ENCODE measurements at places on chromosomes 11 and 22.

DNA sequence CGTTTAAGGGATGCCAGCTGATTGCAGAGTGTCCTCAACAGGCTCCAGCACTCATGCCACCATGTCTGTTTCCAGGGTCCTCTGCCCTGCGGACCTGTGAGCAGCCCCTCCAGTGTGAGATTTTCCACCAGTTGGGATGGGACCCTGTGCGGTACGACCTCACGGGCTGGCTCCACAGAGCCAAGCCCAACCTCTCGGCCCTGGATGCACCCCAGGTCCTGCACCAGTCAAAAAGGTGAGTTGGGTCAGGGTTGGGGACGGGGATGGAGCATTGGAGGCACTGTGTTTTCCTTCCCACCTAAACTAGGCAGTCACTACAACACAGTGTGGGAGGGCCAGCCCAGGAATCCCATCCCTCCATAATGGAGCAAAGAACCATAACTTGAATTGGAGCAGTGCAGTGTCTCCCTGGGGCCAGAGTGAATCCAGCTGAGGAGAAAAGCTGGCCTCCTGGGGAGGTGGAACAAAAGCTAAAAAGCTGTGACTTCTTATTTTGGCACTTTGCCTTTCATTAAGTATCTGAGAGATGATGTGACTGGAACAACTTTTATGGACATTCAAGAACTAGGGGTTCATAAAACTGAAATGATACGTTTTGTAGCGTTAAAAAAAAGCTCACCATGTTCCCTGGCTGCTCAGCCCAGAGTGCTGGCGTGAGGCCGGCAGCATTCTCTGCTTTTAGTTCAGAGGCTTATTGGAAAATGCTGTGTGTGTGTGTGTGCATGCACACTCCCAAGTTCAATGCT lies 101.8 kb downstream of the MYO18B start:
- no peak for DNase-seq

DNA sequence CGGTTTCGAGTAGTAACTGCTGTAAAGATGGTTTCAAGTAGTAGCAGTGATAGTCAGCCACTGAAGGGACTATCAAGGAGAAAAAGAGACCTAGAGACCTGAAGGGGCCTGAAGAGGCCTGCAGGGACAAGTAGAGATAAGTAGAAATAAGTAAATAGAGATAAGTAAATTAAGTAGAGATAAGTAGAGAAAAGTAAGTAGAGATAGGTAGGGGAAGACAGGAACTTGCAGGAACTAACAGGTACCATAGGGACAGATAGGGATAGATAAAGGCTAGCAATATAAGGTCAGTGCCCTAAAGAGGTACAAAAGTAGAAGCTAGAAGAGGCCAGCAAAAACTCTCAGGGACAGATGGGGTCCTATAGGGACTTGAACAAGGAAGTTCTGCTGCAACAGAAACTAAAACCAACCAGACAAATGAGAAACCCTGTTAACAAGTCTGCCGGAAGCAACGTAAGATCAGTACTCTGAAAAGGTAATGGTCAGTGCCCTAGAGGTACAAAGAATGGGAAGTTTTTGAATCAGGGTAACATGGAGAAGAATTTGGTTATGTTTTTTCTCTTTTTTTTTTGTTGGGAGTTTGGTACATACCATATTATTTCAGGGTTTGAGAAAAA lies 9.6 kb upstream of the SC5D start:
- no peak for DNase-seq

- no peak for DNase-seq
These were observed 107.7 kb downstream of the CRYBB2 start for GRCh38 chr22:25327018-25327755.

GRCh38 chr11:81135570-81135969 lies 1598.1 kb downstream of the FAM181B start:
- no peak for DNase-seq

DNA sequence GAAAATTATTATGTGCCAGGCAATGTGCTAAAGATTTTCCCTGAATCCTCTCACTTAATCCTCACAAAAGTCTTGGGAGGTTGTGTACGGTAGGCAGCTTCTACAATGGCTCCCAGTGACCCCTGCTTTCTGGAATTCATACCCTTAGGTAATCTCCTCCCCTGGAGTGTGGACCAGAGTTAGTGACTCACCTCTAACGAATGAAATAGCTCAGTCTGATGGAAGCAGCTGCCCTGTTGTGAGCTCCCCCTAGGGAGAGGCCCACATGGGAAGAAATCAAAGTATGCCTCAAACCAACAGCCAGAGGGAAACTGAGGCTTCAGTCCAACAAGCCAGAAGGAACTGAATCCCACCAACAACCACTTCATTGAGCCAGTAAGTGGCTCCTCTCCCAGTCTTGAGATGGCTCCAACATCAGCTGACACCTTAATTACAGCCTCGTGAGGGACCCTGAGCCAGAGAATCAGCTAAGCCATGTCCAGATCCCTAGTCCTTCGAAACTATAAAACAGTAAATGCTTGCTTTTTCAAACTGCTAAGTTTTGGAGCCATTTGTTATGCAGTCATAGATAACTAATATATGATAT lies 98.9 kb upstream of the ISX start:
- no peak for DNase-seq

GRCh38 chr11:12126344-12127019 lies 16.1 kb downstream of the MICAL2 start:
- no peak for DNase-seq

DNA sequence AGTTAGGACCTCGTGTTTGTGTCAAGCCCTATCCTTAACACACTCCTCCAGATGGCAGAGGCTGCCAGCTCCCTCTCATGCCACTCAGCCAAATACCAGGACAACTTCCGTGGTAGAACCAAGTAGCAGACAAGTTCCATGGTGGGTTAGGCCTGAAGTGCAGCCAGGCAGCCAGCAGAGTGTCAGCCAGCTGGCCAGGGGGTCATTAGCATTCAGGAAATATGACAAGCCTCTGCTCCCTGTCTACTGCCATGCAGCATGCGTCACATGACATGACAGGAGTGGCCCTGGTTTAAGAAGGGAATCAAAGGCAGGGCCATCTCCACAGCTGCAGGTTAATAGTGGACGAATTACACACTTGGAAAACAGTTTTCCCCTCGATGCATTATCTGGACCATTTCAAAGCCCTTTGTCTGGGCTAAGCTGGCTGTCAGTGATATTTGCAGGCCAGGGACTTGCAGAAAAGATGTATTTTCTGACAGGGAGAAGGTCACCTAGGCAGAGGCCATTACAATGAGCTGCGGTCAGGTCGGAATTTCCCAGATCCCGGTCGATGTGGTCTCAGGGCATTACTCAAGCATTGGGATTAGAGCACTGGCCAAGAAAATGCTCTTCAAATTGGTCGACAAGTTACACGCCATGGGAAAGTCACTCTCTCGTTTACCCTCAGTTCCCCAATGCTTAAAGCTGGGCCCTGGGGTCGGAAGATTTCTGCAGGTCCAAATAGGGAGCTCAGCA lies 461.7 kb upstream of the CADM1 start:
- DNase-seq: no peak

DNA sequence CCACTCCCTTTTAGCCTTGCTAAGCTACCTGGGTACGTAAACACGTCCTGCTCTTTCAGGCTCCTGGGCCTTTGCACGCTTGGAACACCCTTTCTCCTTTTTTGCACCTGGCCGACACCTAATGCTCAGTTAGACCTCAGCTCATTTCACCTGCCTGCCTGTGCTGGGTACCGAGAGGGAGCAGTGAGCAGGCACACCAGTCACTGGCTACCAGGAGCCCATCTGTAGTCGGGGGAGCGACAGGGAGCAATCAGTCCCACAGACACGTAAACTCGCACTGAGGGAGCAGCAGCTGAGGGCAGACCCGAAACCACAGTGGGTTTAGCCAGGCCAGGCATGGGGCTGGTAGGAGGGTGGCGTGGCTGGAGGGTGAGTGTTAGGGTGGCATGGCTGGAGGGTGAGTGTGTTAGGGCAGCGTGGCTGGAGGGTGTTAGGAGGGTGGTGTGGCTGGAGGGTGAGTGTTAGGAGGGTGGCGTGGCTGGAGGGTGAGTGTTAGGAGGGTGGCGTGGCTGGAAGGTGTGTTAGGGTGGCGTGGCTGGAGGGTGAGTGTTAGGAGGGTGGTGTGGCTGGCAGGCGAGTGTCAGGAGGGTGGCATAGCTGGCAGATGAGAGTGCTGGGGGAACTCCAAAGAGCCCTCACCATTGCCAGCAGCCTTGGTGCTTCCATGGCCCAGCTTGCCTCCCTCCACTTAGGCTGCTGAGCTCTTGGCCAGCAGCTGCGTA lies 6.4 kb upstream of the GTSE1 start:
- DNase-seq: no peak

DNA sequence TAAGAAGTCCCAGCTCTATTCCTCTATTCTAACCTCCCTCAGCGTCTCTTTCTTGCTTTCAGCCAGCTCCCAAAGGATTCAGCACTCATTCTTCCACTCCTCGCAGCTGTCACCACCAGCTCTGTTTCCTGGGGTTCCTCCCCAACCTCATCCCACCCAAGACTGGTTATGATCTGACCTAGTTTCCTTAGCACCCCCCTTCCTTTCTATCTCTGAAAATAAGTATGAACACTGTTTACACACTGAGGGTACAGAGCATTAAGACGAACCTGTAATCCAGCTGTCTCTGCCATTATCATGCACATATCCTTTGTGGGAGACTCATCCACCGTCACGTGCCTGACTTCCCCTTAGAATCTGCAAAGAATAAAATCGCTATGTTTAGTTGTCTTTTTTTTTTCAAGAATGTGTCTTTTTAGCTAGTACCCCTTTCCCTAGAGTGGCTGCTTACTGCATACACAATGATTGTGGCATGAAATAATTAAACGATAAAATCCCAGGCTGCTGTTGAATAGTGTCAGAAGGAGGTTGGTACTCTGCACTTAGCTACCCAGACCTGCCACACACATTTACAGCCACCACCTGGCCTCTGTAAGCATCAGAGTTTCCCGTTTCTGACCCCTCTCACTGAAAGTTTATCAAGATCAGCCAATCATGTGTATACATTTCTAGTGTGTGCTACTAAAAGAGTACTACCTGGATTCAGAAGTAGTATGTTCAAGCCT lies 26.9 kb upstream of the CSTF3 start:
- DNase-seq: no peak

GRCh38 chr11:17864478-17864941 lies 129.9 kb downstream of the KCNC1 start:
- DNase-seq: no peak

DNA sequence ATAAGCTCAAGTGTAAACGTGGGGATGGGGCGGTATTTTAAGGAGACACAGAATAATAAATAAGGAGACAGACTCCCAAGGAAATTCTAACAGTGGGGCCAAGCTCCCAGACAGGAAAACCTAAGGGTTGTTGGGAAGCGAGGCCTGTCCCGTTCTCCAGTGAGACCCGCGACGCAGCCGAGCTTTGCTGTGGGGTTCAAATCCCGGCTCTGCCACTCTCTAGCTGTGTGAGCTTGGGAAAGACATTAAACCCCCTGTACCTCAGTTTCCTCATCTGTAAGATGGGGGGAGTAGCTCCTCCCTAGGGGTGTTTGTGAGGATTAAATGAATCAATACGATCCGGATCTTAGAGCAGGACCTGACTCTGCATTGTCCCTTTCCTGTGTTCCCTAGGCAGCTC lies 106.8 kb downstream of the TRIM29 start:
- DNase-seq: no peak

GRCh38 chr11:103806130-103806895 lies 230.1 kb upstream of the DDI1 start:
- no peak for DNase-seq

DNA sequence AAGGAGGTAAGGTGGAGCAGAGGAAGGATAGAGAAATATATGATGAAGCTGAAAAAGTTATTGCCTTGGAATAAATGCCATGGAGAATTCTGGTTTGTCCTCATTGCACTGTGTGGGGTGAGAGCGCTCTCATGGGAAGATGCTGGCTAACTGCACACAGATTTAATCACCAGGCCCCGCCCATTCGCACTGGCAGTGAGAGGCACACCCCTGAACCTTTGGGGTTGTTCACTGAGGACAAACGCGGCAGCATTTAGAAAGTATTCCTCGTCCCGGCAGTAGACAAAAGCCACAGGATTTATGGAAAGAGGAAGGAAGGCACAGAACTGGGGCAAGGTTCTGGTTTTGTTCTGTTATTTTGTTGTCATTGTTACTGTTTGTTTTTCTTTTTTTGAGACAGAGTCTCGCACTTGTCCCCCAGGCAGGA lies 70.2 kb downstream of the MED15 start:
- DNase-seq: no peak

- DNase-seq: no peak
These were observed 14.9 kb upstream of the ME3 start for GRCh38 chr11:86687185-86687778.

Measured in activated CD8-positive, alpha-beta memory T cell treated with anti-CD3 and anti-CD28 coated beads for 1 hour (primary cell).